ENCODE measurements at places on chromosomes 7 and 10. TPM values are rescaled to one million over a fixed set of nuclear protein-coding genes. Genes with fewer than 3 reads are reported as not detected.
A peak's percentile ranks its signal among the peaks of the same experiment; 100 is the strongest.

THSD7A gene
- total RNA-seq = 0.05 TPM

CTAGE6 gene
- total RNA-seq = not detected

PNLIPRP3 gene
- not detected for total RNA-seq

SPOCK2 gene
- 3.0 TPM for total RNA-seq

DNA sequence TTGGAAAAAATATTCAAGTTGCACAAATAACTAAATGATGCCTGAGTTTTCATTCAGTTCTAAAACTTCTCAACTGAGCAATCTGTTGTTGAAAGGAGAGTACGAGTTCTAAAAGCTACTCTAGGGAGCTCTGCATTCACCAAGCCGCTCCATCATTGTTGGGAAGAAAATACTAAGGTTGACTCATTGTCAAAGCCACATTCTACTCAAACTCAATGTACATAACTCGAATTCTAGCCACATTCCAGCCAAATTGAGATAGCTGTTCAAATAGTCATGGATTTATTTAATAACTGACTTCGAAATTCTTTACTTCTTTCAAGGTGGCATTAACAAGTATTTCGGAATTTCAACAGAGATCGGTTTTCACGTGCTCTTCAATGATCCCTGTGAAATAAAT lies 63.4 kb downstream of the KIAA1217 start:
- DNase-seq = no peak

GRCh38 chr10:70492786-70493659 lies 14.5 kb downstream of the PALD1 start:
- DNase-seq = no peak

DNA sequence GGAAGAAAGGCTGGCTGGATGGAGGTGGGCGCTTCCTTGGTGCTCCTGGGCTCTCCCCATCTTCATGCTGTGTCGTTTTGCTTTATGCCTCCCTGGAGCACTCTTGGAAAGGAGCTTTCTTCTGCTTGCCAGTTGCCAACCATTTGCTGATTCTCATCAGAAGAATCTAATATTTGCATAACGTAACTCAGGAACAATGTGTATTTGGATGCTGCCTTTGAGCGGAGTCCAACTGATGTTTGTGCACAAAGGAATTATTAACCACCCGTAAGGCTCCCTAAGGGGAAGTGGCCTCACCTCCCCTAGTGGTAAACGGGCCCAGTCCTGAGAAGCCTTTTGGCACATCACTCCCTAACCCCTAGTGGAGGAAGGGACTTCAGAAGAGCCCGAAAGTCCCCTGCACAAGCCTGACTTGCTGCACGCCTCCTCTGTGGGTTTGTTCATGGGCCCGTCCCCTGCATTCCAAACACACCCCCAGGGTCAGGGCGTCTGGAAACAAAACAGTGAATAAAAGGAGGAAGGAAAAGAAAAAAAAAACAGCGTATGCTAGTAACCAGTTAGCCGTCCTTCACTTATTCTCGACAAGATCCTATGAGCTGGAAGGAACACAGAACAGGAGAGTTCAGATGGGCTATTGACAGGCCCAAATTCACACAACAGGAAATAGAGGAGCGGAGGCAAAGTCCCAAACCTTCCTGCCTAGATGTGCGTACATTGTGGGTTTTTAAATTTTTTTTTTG lies 602.2 kb downstream of the LRMDA start:
- DNase-seq = peak; percentile 76

- DNase-seq = no peak
These were observed 73.4 kb downstream of the SRPK2 start for GRCh38 chr7:105315357-105315756.

DNA sequence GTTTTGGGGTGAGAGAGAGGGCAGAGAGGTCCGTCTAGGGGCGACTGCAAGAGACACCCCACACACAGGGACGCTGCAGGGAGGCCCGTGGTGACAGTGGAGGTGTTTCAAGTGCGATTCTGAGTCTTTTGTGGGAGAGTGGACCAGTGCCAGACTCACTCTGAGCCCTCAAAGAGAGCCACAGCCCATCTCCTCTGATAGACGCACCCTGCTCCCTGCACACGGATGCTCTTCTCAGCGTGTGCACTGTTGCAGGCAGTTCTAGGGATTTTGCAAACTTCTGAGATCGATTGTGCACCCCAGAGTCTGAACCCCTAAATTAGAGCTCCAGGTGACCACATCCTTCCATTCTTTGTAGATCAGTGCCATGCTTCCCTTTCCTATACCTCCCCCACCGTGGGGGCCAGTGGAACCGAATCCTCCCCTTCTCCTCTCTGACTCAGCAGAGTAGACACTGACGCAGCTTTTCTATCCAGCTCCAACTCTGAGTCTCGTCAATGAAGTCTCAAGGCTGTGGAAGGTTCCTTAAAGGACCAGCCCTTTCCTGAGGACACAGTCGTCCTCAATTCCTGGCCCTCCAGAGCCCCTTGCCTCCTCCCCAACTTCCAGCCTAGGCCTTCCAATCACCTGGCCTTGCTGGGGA lies 83.8 kb downstream of the TMEM130 start:
- DNase-seq = no peak

- DNase-seq = no peak
These were observed 78.3 kb downstream of the ATRNL1 start for GRCh38 chr10:115171392-115171960.

DNA sequence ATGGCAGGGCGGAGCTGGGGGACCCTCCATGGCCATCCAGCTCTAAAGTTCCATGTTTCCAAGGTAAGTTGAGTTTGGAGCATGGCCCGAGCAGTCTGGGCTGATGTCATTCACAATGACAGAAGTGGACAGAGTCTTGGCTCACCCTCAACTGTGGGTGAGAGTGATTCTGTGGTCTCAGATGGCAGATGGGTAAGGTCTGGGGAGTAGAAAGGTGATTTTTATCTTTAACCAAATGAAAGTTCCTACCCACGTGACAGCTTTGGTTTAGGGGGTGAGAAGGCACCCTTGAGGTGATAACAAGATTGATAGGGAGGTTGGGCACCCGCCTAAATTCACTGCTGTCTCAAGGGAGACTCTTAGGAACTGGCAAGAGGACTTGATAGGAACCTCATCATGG lies 57.6 kb upstream of the PDZD8 start:
- DNase-seq = no peak

GRCh38 chr10:89120931-89121763 lies 86.0 kb downstream of the CH25H start:
- no peak for DNase-seq

DNA sequence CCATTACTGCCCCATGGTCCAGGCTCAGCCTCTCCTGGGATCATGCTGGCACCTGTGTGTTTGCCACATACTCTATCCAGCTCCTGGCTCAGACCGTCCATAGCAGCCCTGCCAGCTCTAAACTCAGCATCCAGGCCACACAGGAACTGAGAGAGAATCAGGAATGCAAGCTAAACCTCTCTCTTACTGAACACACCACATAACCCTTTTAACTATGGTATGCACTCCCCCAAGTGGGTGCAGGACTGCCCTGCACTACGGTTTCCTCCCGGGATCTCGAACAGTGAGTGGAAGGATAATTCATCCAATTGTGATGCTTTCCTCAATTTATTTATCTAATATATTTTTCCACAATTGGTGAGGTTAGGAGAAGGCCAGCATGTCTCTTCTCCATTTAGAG lies 17.1 kb upstream of the ZNF800 start:
- DNase-seq = peak; percentile 10

DNA sequence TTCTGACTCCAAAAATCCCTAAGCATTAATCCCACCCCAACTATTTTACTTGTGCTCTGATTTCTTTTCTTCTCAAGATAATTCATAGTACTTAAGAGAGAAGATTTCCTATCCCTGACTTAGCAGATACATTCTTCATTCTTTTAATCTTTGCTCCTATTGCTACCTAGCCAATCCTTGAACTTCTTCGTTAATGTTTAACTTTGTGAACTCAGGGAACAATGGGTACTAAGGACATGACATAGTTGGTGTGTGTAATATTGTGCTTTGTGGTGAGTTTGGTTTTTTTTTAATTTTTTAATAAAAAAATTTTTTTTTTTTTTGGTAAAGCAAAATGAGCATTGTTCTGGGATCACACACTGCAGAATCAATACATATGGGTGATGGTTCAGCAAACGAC lies 166.2 kb downstream of the CHCHD3 start:
- DNase-seq = peak; percentile 48

DNA sequence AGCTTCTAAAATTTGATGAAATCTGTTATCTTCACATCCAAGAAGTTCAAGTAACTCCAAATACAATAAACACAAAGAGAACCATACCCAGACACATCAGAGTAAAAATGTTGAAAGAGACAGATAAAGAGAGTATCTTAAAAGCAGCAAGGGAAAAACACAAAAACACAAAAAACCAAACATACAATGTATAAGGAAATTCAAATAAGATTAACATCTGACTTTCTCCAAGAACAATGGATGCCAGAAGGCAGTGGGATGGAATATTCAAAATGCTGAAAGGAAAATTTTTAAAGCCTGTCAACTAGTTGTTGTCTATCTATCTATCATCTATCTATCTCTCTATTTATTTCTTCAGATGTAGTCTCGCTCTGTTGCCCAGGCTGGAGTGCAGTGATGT lies 72.4 kb upstream of the MKLN1 start:
- DNase-seq = no peak

DNA sequence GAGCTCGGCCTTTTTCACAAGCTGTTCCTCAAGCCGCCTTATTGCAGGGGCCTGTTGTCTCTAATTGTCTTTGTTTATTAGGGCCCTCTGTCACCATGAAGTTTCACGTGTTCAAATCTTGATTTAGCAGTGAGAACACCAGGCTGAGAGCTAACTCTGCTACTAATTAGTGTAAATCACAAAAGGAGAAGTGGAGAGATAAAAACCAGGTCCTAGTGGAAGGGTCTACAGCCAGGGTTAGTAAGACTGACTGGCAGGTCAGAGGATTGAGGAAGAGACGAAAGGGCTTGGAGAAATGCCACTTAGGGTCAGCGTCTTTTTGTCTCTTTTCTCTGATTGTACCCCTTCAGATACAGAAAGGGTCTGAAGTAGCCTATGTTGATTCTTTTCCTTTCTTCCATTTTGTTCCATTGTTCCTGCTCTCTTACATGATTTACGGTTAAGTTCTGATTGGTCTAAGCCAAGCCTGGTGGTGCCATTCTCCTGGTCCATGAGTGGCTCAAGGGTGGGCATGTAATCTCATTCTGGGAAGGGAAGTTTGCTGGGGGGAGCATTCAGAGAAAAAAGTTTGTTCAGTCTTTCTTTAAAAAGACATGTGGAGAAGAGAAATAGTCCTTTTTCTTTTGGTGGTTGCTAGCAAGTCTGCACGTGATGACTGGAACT lies 21.3 kb downstream of the SSMEM1 start:
- no peak for DNase-seq

- no peak for DNase-seq
These were observed 11.7 kb upstream of the KIAA1217 start for GRCh38 chr10:24197263-24197662.

DNA sequence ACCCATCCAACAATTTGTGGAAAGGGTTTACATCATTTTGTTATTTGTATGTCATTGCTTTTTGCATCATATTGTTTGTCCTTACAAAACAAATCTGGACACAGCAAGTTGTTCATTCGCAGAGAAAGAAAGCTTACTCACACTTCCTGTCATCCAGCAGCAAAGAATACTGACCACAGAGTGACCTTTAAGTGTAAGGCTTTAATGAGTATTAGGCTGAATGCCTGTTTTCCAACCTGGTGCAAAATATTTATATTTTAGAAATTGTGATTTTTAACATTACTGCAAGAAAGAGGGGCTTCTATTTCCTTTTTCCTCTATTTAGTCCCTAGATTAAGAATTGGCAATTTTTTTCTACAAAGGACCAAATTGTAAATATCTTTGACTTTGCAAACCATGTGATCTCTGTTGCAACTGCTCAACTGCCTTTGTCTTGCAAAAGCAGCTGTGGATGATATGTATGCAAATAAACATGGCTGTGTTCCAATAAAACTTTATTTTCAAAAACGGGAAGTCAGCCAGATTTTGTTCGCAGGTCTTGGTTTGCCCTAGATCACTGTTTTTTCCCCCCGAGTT lies 27.8 kb upstream of the ITGB1 start:
- no peak for DNase-seq

DNA sequence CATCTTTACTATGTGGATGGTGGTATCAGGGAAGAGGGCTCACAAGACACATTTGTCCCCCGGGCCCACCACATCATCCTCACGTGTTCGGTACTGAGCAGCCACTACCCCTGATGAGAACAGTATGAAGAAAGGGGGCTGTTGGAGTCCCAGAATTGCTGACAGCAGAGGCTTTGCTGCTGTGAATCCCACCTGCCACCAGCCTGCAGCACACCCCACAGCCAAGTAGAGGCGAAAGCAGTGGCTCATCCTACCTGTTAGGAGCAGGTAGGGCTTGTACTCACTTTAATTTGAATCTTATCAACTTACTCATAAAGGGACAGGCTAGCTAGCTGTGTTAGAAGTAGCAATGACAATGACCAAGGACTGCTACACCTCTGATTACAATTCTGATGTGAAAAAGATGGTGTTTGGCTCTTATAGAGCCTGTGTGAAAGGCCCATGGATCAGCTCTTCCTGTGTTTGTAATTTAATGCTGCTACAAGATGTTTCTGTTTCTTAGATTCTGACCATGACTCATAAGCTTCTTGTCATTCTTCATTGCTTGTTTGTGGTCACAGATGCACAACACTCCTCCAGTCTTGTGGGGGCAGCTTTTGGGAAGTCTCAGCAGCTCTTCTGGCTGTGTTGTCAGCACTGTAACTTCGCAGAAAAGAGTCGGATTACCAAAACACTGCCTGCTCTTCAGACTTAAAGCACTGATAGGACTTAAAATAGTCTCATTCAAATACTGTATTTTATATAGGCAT lies 9.1 kb upstream of the CSGALNACT2 start:
- DNase-seq = no peak

DNA sequence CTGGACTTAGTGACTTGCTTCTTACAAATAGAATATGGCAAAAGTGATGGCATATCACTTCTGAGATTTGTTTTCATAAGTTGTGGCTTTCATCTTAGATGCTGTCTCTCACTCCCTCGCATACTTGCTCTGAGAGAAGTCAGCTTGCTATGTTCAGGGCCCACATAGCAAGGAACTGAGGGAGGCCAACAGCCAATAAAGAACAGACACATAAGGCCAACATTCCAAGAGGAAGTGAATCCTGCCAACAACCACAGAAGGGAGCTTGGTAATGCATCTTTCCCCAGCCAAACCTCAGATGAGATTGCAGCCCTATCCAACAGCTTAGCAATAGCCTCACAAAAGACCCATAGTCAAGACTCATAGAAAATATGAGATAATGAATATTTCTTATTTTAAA lies 39.2 kb upstream of the DMTF1 start:
- DNase-seq = no peak

- DNase-seq = no peak
These were observed 13.5 kb downstream of the IKZF1 start for GRCh38 chr7:50317697-50318669.

DNA sequence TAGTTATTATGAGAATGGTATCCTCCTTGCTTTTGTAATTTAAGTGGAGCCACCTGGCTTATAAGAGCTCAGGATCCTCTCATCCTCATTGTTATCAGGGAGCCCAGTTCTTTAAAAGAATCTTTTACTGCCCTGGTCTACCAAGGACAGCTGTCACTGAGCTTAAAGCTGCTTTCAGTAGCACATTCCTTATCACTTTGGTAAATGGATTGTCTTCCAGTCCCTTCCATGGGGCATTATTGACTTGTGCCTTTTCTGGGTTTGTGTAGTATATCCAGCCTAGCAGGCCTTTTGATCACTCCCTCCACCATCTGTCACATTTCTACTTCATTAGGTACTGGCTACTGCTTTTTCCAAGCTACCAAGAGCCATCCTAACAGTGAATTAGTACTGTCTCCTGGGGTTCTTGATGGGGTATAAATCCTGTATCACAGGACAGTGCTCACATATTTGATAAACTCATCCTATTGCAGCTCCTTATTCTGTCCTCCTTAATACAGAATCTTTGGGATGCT lies 208.9 kb downstream of the TMEM26 start:
- no peak for DNase-seq

GRCh38 chr7:78333530-78334425 lies 535.2 kb downstream of the PHTF2 start:
- no peak for DNase-seq

Data from Caco-2 (cell line).